Activated CD8-positive, alpha-beta memory T cell treated with anti-CD3 and anti-CD28 coated beads for 48 hours (primary cell): ENCODE measurements at places on chromosomes 3 and 15.

DNA sequence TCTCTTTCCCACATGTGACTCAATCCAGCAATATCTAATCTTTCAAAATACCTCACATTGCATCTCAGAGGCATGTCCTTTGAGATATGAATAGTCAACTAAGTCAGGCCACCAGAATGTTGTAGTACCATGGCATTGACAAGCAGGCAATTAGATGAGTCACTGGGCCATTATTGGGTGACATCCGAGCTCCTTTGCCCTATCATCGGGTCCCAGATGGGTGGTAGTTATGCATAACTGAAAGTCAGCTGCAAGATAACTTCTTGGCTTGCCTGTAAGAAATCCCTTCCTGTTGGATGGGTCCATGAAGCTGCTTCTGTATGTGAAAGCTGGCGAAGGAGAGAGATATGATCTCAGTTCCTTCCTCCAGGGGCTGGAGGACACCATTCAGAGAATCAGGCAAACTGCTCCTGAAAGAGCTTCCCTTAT lies 32.8 kb downstream of the ARRDC4 start:
- no peak for DNase-seq

GRCh38 chr15:74027688-74028087 lies 33.2 kb downstream of the PML start:
- no peak for DNase-seq

DNA sequence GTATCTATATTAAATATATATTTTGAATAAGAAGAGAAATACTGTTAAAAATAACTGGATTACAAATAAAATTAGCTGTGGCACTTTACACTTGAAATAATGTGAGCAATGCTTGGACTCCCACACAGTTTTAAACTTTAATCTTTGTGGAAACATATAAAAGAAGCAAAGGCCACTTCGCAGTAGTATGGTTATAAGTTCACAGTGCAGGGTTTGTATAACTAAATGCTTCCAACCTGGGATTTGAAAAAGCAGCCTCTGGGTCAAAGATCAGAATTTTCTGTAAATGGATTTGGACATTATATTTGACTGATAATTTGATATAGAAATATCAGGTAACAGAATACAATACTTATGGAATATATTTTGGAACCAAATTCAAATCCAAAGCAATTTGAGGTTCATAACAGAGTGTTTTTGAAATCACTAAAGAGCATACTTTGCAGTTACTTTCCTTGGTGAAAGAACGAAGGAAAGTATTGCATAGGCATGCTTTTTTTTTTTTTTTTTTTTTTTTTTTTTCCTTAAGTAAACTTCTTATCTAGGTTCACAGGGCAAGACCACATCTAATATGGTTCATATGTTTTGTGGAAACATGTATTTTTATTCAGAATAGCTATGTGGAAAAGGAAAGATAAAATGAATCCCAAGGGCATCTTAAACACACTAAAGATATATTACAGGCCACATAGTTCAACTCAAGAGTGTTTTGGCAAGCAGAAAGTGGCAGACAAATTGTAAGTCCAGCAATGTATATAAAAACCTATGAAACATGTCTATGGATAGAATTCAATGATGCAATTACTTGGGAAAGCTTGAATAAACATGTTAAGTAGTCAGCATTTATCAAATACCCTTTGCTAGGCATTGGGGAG lies 47.1 kb upstream of the SGO1 start:
- DNase-seq, result no peak

DNA sequence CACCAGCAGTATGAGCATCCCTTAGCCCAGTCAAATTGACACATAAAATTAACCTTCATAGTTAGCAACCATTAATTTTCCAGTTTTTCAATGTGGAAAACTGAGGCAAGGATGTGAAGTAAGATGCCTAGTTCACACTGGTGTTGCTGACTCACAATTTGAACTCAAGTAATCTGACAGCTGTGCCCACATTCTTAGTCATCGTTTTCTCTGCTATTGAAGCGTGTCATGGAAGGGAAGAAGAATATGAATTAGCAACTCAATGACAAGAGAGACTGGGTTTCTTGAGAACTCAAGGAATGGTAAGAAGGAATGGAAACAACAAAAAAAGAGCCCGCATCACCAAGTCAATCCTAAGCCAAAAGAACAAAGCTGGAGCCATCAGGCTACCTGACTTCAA lies 261.4 kb downstream of the EPHA3 start:
- no peak for DNase-seq

- no peak for DNase-seq
These were observed 289 bp downstream of the PCSK6 start for GRCh38 chr15:101489237-101489598.

DNA sequence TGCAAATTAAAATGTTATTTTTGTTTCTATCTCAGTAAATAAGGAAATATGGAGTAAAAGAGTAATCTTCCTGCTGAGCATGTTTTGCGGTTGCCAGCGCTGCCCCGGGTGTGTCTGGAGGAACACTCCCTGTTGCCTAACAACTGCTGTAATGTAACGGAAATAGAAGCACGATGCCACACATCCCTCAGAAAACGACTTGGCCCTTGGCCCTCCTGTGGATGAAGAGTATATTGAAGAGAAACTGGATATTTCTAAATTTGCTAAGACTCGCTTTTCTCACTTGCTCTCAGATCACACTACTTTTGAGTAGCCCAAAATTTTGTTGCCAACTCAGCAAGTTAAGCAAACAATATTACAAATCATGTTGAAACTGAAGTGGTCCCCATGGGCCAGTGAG lies 18.9 kb downstream of the CX3CR1 start:
- no peak for DNase-seq

GRCh38 chr15:26887926-26888666 lies 21.2 kb downstream of the GABRA5 start:
- DNase-seq, result no peak

GRCh38 chr3:110344487-110344886 lies 727.1 kb upstream of the NECTIN3 start:
- DNase-seq, result no peak

- DNase-seq, result no peak
These were observed 229.5 kb downstream of the ATP8B4 start for GRCh38 chr15:49889536-49889935.

- no peak for DNase-seq
These were observed 24.1 kb downstream of the GYG1 start for GRCh38 chr3:149015393-149015792.

- no peak for DNase-seq
These were observed 215.5 kb downstream of the GAP43 start for GRCh38 chr3:115838786-115839185.

- DNase-seq, result no peak
These were observed 84.2 kb upstream of the IL12A start for GRCh38 chr3:159904455-159904854.

DNA sequence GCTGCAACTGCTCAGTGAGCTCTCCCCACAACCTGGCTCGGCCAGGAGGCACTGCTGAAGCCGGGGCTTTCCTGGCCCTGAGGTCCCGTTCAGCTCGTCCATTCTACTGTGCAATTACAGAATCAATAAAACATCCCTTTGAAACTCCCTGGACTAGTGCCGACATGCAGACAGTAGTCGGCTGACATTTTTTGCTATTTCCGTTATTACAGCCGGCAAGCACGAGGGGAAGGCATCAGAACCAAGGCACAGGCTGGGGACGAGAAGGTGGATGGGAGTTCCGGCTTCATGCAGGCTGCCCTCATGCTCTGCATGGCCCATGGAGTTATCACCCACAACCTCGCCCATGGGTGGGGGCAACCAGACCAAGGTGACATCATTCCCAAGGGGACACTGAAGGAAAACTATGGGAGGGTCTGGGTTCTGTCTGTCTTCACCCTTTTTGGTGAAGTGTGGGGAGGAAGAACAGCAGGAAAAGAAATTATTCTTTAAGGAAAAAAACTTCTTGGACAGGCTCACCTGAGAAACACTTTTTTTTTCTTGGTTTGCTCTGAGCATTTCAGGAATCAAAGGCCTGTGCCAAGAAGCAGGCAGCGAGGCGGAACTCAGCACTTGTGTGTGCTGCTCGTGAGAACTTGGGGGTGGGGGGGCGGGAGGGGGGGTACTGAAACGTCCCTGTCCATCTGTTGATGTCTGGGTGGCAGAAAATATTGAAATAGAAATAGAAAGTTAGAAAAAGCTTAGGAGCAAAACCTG lies 154.5 kb downstream of the FOXP1 start:
- DNase-seq, result no peak

DNA sequence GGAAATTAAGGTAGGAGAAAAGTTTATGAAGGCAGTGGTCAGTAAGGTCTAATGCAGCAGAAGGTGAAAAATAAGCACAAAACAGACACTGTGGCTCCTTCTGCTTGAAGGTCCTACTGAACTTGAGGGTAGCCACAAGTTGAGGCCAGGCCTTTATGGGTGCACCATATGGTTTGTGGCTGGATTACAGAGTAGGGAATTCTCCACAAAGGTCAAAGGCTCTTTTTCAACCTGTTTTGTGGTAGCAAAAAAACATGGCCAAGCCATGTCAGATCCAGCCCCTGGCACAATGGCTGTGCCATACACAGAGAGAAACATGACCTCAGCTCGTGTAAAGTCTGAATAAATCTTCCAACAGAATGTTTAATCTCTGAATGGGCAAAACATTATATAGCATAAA lies 214.0 kb downstream of the SATB1 start:
- DNase-seq, result no peak

GRCh38 chr3:19799115-19799514 lies 134.9 kb downstream of the EFHB start:
- DNase-seq, result no peak

- no peak for DNase-seq
These were observed 102.7 kb downstream of the SCAPER start for GRCh38 chr15:76802411-76802810.

GRCh38 chr3:114597012-114597411 lies 303.2 kb downstream of the TIGIT start:
- DNase-seq, result no peak

DNA sequence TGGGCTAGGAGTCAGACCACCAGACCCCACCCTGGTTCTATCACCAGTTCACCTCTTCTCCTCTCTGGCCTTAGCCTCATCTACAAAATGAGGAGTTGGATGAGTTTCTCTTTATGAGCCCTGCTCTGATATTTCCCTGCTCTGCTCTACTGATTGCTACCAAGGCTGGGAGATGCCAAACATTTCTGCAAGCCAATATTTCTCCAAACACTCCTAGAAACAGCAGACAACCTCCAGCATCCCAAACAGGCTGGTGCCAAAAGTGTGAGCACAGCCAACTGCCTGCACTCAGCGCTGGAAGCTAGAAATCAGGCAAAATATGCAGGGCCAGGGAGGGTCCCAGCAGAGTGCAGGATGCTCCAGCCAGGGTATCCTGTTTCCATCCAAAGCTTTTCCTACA lies 10.8 kb downstream of the DAPK2 start:
- no peak for DNase-seq

- DNase-seq, result no peak
These were observed 39.5 kb downstream of the ANP32A start for GRCh38 chr15:68781217-68781616.

DNA sequence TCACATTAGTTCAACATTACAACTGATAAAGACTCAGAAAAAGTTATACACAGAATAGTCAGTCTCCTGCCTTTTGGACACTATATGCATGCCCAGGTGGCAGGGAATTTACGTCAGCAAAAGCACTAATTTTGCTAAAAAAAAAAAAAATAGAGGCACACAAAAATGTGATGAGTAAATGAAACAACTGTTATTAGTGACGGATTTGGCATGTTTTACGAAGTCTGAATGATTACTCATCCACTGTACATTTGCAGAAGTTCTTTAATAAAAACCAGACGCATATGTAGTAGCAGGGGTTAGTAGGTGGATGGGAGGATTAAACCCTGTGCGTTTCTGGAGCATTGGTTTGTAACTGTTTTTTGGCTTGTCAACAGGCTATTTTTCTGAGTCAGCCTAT lies 99.0 kb downstream of the MITF start:
- no peak for DNase-seq

GRCh38 chr15:90512276-90512675 lies 17.4 kb upstream of the CRTC3 start:
- DNase-seq, result no peak

GRCh38 chr3:151362751-151363174 lies 21.8 kb downstream of the P2RY12 start:
- DNase-seq, result no peak

DNA sequence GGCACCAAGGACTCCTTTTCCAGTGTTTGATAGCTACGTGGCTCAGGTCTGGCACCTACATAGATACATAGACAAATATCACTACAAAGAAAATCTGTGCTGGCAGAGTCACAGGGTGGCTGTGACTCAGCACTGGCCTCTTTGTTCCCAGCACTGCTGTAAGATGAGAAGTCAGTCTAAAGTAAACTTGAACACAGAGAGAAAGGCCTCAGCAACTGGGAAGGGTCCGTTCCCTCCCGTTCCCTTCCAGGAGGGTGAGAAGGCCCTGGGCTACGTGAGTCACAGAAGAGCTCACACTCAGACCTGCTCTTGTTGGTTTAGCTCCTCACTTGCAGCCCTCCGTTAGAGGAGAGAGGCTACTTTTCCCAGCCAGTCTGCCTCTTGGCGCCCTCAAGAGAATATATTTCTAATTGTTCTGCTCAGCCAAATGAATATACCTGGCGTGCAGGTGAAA lies 23.1 kb downstream of the ANXA2 start:
- no peak for DNase-seq

DNA sequence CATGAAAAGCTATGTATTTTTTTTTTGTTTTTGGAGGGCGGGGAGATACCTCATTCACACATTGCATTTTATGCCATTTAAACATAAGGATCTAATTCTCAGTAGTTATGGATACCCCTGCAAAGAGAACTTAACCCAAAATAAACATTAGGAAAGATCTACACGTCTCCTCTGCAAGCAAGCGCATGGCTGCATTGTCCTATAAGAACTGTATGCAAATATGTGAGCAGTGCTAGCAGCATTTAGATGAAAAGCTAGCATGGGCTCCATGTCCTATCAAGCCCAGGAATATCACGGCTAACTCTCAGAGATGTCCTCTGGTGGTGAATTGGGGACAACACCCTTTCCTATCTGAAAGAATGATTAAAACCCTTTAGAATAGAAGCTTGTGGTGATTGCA lies 292.8 kb downstream of the MEX3B start:
- DNase-seq, result no peak

- no peak for DNase-seq
These were observed 557 bp downstream of the ELL3 start for GRCh38 chr15:43776101-43776717.

- DNase-seq, result no peak
These were observed 37.9 kb downstream of the GLDN start for GRCh38 chr15:51379390-51379789.
